ENCODE measurements at places on chromosomes 16 and 17.

DNA sequence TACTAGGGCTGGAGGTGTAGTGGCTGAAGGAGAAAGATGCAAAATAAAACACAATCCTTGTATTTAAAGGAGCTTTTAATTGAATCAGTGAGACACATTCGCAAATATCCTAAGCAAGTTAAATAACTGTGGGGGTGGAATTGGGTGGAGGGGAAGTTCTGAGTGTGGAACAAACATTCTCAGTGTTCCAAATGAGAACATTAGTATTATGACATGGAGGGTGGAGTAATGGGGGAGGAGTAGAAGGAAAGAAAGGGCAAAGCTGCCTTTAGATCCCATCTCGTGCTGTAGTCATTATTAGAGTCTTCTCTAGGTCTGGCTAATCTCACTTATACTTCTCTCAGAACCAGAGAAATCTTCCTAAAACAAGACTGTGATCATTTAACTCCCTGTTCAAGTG, 169.7 kb downstream of the ANKFN1 start:
- no peak for DNase-seq

- peak; percentile 37 for DNase-seq
Measured at GRCh38 chr16:71895679-71896365, 491 bp downstream of the IST1 start.

DNA sequence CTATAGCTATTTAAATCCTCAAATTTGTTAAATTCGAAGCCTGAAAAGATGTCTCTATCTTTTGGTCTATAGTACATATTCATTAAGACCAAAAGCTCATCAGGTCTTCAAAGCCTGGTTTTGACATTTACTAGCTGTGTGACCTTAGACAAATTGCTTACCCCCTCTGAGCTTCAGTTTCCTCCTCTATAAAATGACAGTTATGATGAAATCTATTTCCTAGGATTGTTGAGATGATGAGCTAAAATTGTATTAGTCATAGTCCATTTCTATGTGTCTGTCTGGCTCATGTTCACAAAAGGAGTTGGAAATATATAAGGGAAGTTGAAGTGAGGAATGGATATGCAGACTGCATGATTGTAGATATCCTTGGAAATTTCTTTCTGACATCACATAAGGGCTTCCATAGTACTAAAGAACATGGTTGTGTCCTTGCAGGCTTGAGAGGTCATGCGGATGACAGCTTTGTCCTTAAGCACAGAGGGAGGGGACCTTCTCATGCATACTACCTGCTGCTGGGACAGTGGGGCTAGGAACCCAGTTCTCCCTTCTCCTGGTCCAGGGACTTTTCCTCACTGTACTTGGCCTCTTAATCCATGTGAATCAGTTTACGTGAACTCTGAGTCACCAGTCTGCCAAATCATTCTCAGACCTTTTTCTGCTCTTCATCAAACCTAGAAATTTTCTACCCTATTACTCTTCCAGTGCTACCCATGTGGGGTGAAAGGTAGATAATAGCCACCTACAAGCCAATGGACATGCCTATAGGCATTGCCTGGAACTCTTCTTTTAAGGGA, 487.5 kb upstream of the SALL1 start:
- DNase-seq, result no peak

- DNase-seq, result no peak
Measured at GRCh38 chr16:68088130-68088972, 3.2 kb downstream of the NFATC3 start.

DNA sequence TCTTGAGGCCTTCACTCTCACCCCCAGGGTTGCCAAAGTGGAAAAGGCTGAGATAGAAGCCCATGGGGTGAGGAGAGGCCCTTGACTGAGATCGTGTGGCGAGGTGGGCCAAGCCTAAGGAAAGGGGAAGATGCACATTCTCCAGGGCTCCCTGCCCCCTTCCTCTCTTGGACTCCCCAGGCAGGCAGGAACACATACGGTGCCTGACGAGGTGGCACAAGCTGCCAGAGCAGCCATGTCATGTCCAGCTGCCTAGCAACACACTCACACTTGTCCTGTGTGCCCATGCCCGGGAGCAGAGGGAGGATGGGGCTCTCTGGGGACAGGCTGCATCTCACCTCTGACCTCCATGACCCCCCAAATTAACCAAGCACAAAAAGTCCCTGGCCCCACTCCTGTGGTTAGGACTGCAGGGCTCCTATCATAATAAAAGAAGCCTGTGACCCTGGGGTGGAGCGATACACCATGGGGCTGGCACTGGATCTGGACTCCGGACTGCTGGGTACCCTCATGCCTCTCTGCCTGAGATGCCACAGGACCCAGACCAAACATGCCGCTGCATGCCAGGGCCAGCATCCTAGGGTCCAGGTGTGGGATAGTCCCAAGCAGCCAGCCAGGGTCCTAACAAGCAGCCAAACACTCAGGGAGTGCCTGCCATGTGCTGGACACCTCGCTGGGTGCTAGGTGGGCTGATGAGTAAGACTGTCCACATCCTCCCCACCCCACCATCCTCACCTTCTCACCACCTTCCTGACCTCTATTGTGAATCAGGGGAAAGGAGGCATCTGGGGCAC, 2.6 kb downstream of the GIT1 start:
- no peak for DNase-seq

DNA sequence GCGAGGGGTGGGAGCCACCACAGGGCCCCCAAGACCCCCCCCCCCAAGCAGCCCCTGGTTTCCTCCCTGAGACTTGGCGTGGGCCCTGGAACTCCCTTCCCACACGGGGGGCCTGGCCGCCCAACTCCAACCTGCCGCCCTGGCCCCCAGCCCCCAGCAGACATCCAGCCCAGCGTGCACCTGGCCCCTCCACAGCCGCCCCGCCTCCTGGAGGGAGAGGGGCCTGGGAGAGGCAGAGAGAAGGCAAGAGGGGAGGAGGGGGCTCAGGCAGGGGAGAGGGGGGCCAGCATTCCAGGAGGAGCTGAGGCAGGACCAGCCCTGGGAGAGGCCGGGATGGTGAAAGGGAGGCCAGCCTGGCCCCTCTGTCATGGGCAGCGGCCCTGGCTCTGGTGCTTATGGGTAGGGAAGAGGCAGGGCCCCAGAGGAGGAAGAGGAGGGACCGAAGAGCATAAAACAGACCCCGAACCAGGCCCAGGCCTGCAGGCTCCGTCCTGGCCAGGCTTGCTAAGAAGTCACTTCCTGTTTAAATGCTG, 16.7 kb downstream of the IL34 start:
- no peak for DNase-seq

DNA sequence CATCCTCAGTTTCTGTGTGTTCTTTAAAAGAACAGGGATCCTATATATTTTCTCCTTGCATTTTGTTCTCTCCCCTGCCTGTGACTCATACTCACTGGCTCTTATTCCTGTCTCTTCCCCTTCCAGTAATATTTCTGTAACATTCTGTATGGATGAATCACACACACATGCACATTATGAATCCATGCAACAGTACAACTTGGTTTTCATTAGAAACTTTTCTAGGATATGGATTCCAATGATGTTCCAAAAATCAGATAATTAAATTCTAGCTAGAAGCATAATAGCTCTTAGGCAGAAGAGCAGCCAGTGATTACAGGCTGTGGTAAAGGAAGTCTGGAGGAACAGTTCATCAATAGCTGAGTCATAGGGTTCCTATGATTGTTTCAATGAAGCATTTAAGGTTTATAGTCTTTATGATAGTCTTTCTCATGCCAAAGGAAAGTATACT, 119.6 kb upstream of the PMFBP1 start:
- DNase-seq, result peak; percentile 98

GRCh38 chr17:48751733-48752398, 23.3 kb upstream of the HOXB13 start:
- DNase-seq, result no peak

DNA sequence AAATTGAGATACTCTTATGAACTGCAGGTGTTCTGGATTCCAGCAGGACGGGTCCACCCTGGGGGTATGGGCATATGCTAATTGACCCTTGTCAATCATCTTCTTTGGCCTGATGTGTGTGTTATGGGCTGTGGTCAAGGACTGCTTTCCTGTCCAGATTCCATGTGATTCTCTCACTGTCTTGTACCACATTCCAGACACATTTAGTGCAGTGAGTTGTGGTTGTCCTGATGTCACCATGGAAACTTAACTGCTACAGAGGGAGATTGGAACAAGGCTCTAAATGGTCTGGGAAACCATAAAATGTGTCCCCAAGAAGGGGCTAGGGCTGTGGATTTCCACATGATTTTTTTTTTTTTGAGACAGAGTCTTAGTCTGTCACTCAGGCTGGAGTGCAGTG, 367.4 kb downstream of the UTP18 start:
- DNase-seq, result no peak

DNA sequence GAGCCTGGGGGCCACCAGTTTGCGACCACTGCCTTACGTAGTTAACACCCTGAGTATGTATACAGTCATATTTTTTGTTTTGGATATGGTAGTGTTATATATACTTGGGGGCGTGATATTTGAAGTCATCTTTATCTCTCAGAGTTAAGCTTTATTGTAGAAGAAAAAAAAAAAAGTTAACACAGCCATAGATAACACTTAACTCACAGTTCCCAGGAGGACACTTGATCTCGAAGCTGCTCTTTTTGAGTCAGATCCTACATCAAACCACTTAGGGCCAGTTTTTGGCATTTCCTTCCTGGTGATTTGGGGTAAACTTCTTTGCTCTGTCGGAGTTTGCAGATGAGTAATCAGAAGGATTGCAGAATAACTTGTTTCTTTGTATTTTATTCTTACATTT, 5.8 kb downstream of the ITPRIPL2 start:
- DNase-seq, result peak; percentile 76

DNA sequence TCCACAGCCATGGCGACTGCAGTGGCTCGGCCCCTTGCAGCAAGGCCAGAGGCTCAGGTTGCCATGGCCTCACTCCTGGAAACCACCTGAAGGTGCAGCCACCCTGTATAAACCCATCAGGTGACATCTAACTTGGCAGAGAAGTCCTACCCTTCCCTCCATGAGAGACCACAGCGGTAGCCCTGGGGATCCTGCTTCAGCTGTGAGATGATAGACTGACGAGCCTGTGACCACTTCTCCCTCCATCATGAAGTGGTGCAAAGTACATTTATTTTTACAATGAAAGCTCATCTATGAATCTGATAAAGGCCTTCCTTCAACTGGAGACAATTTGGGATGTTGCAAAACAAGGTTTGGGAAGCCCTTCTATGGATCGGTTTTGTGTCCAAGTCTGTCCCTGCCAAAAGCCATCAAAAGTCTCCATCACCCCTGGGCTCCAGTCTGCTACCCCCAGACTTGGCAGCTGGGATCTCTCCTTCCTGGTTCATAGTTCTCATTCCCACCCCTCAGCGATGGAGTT, 1.8 kb downstream of the ZACN start:
- no peak for DNase-seq

- DNase-seq, result no peak
Measured at GRCh38 chr17:32741381-32741780, 135.5 kb downstream of the MYO1D start.

GRCh38 chr16:13453938-13454553, 465.9 kb upstream of the ERCC4 start:
- DNase-seq, result peak; percentile 34

GRCh38 chr17:73415782-73416181, 104.0 kb upstream of the CDC42EP4 start:
- DNase-seq, result no peak

DNA sequence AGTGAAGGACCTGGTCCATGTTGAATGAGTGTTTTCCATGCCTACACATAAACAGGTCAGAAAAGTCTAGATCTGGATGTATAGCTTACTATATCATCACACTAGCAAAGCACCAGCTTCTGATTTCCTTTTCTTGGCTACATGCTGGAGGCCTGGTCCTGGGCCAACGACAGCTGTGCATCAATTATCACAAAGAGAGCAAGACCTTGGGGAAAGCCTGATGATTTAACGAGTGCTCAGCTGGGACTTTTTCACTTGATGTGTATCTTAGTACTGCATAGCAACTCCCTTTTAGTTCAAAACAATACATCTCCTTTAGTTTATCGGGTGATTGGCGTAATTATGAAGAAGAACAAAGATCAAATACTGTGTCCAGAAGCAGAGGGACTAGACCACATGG, 358.2 kb downstream of the KIF2B start:
- no peak for DNase-seq

DNA sequence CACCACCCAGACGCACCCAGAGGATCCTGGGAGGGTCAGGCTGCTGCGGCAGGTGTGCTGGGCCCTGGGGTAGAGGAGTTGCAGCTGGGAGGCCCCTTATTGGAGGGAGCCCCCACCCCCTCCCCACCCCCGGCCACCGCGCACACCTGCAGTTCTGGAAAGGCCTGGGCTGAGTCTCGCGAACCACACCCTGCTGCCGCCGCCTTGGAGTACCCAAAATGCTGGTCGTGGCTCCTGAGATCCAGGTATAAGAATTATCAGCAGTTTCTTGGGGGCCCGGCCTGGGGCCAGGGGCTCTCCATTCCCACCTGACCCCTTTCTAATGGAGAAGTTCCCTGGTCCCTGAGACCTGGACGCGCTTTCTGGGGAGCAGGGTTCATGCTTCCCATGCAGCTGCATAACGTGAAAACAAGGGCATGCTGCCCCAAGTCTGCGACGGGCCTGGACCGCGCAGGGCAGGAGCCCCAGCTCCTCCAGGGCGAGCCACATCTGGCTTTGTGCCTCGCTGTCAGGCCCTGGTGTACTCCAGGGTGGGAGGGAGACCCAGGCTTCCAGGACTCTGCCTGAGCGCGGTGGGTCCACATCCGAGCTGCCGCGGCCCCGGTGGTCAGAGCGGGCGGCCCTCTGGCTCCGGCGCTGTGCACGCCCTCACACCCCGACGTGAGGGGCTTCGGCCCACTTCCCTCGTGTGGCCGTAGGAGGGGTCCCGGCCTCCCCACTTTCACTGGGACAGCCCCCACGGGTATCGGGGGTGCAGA, 7.3 kb upstream of the SNAI3 start:
- no peak for DNase-seq

DNA sequence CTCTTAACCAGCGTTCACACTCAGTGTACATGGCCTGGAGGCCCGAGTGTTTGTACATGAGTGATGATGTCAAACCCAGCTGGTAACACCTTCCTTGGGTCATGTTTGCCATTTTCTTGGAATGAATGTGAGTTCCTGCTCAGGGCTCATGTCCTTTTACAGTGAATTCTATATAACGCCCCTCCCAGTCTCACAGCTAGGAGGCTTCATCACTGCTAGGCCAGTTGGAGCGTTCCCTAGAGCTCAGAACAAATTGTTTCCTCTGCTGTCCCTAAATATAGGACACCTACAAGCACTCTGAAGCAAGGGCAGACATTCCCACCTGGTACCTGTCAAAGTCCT, 5.5 kb downstream of the TIMM22 start:
- peak; percentile 36 for DNase-seq

GRCh38 chr17:68763562-68763961, 162.4 kb upstream of the FAM20A start:
- peak; percentile 6 for DNase-seq

- DNase-seq, result no peak
Measured at GRCh38 chr16:57937861-57938260, 33.1 kb downstream of the CNGB1 start.

DNA sequence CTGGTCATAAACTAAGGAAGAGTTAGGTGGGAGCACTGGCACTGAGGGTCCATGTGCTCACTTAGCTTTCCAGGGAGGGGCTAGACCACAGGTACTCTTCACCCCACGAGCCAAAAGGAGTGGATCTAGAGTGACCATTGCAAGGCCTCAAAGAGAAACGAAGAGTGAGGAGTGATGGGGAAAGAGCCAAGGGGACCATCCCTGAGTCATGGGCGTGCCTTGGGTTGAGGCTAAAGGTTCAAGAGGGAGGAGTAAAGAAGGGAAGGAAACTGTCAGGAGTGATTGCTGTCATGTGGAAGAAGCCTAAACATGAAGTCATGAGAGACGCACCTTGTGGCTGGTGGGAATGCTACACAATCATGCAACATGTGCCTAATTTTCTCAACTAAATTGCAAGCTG, 141.0 kb downstream of the CDH13 start:
- DNase-seq, result no peak

- DNase-seq, result no peak
Measured at GRCh38 chr16:81060576-81061306, 16.3 kb downstream of the C16orf46 start.

All from fibroblast of skin of scalp (primary cell).